ENCODE measurements at places on chromosomes 6 and 20. TPM values are rescaled to one million over a fixed set of nuclear protein-coding genes. Genes with fewer than 3 reads are reported as not detected.

GRCh38 chr6:157838718-157839430 is 15.8 kb downstream of the SNX9 start:
- H3K27me3 ChIP-seq, result no peaks in the 10 kb centered on the region
- DNase-seq, result no peak
- peaks cover 27% of the 10 kb centered on the region for H3K4me1 ChIP-seq
- H3K36me3 ChIP-seq, result no peaks in the 10 kb centered on the region
- no peak overlapping the region for H3K4me3 ChIP-seq
- H3K27ac ChIP-seq, result no peak overlapping the region

DNA sequence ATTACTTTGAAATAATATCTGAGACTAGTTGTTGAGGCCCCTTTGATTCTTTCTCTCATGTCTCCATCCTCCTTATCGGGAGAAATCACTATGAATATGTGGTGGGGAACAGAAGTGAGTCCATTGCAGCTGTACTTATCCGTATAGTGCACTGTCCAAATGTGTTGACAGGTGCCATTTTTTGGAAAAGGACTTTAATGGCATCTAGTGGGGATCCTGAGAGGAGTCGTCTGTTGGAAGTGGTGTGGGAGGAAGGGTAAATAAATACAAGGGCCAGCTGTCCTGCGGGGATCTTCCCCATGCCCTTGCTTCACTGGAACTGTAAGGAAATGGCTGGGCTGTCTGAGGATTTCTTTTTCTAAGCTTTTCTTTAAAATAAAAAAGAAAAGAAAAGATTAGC is 19.4 kb downstream of the TPX2 start:
- no peak overlapping the region for H3K27ac ChIP-seq
- no peak overlapping the region for H3K4me3 ChIP-seq
- H3K27me3 ChIP-seq, result no peaks in the 10 kb centered on the region
- DNase-seq, result no peak

DNA sequence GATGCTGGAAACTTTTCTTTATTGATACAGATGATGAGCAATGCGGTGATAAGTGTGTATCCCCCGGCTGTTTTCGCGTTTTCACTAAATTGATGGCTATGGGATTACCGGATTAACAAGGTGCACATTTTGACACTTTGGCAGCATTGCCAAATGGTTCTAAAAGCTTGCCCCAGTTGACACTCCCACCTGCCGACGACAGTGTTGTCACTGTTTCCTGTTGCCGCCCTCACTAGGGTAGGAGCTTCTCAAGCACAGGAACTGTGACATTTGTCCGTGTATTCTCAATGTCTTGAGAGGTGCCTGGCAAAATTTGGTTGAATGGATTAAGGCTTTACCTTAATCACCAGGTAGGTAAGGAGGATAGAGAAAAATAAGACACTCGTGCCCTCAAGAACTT is 9.8 kb upstream of the MAPK13 start:
- H3K36me3 ChIP-seq, result no peaks in the 10 kb centered on the region
- H3K4me3 ChIP-seq, result no peak overlapping the region
- H3K4me1 ChIP-seq, result peaks cover 16% of the 10 kb centered on the region
- no peak overlapping the region for H3K27ac ChIP-seq

GRCh38 chr6:49504666-49505065 is 4.9 kb downstream of the GLYATL3 start:
- H3K36me3 ChIP-seq, result no peaks in the 10 kb centered on the region
- H3K4me3 ChIP-seq, result no peak overlapping the region
- no peak for DNase-seq
- peaks cover 12% of the 10 kb centered on the region for H3K4me1 ChIP-seq
- no peak overlapping the region for H3K27ac ChIP-seq

DNA sequence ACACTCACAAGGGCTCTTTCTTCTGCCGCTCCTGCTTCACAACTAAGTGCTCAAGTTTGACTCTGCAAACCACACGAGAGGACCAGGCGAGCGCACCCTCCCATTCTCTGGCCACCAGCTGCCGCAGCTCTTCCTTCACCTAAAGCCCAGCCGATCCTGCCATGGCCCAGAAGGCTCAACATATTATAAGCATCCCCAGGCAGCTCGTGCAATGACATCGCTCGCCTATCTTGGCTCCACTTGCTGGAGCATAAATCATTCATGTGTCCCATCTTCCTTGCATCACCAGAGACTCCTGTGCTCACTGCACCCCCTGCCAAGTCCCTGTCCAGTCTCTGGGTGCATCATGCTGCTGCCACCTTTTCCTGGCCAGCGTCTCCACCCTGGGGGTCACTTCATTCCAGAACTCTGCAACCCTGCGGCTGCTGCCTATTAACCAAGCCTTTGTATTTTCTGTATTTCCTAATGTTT is 59.0 kb downstream of the PSMG4 start:
- no peaks in the 10 kb centered on the region for H3K36me3 ChIP-seq
- no peak overlapping the region for H3K4me3 ChIP-seq
- H3K27ac ChIP-seq, result no peak overlapping the region
- DNase-seq, result no peak
- no peaks in the 10 kb centered on the region for H3K27me3 ChIP-seq
- H3K4me1 ChIP-seq, result peaks cover 8% of the 10 kb centered on the region

- no peaks in the 10 kb centered on the region for H3K36me3 ChIP-seq
- no peak overlapping the region for H3K4me3 ChIP-seq
- no peak overlapping the region for H3K27ac ChIP-seq
- H3K4me1 ChIP-seq, result no peaks in the 10 kb centered on the region
- peak; percentile 20 for DNase-seq
Observed at GRCh38 chr6:13229205-13230085, 98.9 kb downstream of the TBC1D7 start.

DNA sequence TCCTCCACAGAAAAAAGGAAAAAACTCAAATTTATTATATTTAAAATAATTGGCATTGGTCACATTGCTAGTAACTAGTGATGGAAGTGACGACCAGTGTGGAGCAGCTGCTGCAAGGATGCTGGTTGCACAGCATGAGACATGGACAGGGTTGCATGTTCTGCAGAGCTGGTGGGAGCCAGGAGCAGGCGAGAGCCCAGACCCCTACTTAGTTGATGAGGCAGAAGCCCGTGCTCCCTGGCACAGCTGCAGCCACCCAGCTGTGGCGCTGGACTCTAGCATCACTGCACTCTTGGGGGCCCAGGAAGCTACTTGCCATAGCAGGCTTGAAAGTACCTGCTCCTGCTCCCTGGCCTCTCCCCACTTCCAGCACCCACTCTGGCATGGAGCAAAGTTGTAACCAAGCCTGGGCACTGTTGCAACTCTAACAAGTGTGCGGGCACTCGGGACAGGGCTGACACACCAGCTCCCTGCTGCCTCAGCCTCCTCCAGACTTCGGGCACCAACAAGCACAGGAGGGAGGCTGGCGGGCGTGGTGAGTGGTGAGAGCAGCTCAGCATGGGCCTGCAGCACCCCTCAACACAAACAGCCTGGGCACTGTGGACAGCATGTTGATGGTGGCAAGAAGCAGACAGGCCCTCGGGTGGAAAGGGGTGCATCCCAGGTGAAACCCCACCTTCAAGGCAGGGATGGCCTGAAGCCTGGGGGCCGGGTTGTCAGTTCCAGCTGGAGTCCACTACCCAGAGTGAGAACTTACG is 69.6 kb downstream of the EYS start:
- no peaks in the 10 kb centered on the region for H3K36me3 ChIP-seq
- no peaks in the 10 kb centered on the region for H3K27me3 ChIP-seq
- no peak for DNase-seq
- H3K4me3 ChIP-seq, result no peak overlapping the region

- DNase-seq, result no peak
- H3K27ac ChIP-seq, result no peak overlapping the region
- H3K27me3 ChIP-seq, result no peaks in the 10 kb centered on the region
- H3K4me1 ChIP-seq, result no peaks in the 10 kb centered on the region
- H3K36me3 ChIP-seq, result no peaks in the 10 kb centered on the region
- H3K4me3 ChIP-seq, result no peak overlapping the region
Observed at GRCh38 chr6:20055916-20056315, 156.4 kb downstream of the MBOAT1 start.

Gene C6orf47
- total RNA-seq, result 15.8 TPM

Gene TSHZ2
- 6.0 TPM for total RNA-seq

Data from body of pancreas (tissue), 4 donors.